ENCODE measurements at places on chromosomes 6 and 20.

GRCh38 chr6:34955442-34955841 lies 66.4 kb downstream of the ANKS1A start:
- DNase-seq, result no peak

GRCh38 chr6:2820415-2820814 lies 21.2 kb downstream of the SERPINB1 start:
- DNase-seq, result no peak

DNA sequence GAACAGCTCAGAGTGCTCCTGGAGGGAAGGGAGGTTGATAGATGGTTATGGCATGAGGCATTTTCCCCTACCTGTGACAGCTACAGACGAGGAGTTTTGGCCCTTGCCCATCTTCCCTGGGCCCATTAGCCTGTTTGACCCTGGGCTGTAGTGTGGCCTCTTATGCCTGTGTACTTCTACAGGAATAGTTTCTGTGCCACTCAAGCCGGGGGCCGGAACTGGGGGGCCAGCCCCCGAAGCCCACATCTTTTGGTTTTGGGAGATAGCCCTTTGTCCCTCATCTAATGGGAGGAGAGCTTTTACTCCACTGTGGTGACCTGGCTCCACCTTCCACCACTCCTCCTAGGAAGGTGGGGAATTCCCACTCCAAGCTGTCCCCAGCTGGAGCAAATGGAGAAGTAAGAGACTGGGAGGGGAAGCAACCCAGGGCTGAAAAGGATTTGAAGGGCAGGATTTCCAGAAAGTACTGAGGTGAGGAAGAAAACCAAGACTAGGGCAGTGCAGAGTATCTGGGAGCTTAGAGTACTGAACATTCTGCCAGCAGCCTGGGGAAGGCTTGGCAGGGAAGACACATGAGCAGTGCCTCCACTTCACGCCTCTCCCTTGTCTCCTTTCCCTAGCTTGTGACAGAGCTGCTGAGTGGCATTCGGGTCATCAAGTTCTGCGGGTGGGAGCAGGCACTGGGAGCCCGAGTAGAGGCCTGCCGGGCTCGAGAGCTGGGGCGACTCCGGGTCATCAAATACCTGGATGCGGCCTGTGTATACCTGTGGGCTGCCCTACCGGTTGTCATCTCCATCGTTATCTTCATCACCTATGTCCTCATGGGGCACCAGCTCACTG lies 6.9 kb downstream of the ABCC10 start:
- no peak for DNase-seq

- no peak for DNase-seq
Measured at GRCh38 chr6:33211136-33211535, 2.8 kb downstream of the RING1 start.

- DNase-seq, result peak; percentile 40
Measured at GRCh38 chr20:31693987-31694661, 28.5 kb downstream of the BCL2L1 start.

- peak; percentile 96 for DNase-seq
Measured at GRCh38 chr6:27838058-27838944, 73.9 kb downstream of the OR2B2 start.

DNA sequence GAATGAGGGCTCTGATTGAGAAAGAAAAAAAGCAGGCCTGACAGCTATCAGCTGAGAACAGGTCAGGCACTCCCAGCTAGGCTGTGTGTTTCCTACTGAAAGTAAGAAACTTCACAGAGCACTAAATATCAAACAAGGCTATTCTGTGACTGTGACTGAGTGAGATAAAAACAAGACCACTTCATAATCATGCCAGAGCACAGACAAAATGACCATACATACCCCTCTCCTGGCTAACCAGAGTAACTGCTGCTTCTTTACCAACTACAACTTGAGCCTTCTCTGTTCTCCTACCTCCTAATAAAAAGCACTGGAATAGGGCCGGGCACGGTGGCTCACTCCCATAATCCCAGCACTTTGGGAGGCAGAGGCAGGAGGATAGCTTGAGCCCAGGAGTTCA lies 6.8 kb upstream of the BTN1A1 start:
- DNase-seq, result no peak
